ENCODE measurements at places on chromosomes 7 and 10.

- DNase-seq = no peak
Measured at GRCh38 chr10:102627736-102628293, 16.5 kb upstream of the TRIM8 start.

DNA sequence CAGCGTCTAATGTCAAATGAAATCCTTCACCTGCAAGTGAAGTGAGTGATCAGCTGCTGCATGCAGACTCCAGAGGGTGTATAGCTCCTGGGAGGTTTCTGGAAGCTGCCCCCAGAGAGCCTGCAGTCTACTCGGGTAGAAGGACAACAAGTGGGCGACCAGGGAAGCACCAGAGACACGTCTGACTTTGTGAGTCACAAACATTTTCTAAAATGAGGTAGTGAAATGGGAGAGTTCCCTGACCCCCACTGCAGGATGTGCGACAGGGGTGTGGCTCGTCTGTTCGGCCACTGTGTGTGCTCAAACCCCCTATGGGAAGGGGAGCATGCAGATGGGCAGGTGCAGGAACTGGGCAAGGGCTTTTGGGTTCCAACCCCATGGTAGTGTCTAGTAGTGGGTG, 177.1 kb upstream of the PRKCQ start:
- DNase-seq = no peak

GRCh38 chr7:98091523-98091922, 15.1 kb upstream of the LMTK2 start:
- DNase-seq = no peak

- no peak for DNase-seq
Measured at GRCh38 chr7:89554209-89554608, 600.1 kb upstream of the STEAP1 start.

DNA sequence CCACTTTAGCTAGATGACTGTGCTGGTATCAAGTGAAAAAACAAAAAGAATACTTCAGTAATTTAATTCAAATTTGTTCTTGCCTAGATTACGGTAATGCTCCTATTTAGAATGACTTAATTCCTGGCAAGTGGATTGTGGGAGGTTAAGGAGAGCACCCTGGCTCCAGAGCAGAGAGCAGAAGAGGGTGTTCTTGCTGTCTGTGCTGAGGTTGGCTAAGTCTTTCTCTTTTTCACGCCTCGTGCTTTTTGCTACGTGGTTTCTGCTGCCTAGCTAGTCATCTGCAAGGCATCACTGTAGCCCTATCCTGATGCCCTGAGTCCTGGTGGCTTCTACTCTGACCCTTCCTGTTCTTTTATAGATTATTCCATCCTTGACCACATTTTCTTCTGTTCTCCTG, 101.4 kb downstream of the INSYN2A start:
- no peak for DNase-seq

Measured in GF-D8 (cell line).